ENCODE measurements at places on chromosomes 12 and 14.

- DNase-seq = peak; percentile 41
Observed at GRCh38 chr12:9751204-9752144, 9.2 kb downstream of the CD69 start.

DNA sequence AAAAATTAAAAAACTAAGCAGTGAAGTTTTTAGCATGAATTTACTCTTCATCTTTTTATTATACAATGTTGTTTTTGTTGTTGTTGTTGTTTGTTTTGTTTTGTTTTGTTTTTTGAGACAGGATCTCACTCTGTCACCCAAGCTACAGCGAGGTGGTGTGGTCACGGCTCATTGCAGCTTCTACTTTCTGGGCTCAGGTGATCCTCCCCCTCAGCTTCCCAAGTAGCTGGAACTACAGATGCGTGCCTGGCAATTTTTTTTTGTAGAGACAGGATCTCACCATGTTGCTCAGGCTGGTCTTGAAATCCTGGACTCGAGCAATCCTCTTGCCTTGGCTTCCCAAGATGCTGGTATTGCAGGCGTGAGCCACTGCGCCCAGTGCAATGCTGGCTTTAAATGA lies 11.3 kb downstream of the PPFIBP1 start:
- DNase-seq = no peak

DNA sequence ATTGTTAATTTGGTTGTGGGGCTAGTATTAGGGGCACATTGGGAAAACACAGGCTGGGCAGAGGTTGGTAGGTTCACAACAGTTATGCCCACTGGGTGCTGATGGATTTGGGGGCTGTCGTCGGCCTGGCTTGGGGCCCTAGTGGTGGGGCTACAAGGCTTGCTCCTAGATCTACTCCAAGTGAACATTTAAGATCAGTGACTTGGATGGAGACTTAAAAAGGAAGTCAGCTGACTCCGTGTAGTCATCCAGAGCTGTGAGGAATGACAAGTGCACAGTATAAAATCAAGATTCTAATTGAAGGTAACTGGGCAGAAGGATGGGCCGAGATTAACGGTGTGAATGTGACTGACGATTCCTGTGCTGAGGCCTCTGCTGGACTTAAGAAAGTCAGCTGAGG lies 12.8 kb upstream of the NR4A1 start:
- no peak for DNase-seq

GRCh38 chr14:46951103-46951502 lies 299.5 kb upstream of the RPL10L start:
- no peak for DNase-seq

DNA sequence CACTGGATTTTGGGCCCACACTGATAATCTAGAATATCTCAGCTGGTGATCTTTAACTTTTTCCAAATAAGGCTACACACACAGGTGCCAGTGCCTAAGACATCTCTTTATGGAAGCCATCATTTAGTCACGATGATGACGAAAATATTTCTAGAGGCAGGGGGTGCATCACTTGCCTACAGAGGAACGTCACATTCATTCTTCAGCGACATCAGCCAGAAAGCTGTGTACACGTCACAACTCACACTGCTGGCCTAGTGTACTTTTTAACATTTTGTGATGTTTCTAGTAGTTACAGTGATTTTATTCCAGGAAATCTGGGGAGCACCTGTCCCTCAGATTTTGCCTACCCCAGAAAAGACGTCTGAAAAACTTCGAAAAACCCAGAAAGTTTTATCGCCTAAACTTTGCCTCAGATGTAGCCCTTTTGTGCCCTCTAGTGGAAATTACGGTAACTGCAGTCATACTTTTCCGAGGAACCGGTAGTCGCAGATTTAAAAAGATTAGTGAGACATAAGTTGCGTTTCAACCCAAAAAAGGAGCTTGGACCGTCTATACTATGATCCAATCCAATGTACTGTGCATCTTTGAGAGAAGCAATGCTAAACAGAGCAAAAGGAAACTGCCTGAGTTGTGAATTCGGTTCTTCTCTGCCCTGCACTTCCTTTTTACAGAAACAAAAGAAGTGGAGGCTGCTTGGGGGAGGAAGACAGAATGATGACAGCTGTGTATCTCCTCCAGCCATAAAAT lies 64.3 kb upstream of the STON2 start:
- peak; percentile 47 for DNase-seq

GRCh38 chr12:28578833-28579252 lies 388.6 kb downstream of the CCDC91 start:
- no peak for DNase-seq

DNA sequence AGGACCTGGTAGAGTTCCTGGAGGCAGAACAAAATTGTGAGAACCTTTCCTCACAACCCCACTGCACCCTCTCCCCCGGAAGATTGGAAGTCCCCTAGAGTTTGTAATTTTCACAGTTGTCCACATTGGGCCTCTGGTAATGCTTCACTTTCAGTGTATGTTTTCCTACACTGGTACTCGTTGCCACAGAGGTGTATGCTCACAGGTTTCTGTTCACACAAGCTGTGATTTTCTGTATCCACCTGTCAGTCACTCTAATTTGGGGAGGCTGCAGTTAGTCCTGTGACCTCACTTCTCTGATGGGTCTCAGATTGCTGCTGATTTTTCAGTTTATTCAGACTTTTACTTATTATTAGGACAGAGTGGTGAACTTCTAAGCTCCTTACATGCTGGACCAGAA lies 66.4 kb upstream of the BMP4 start:
- no peak for DNase-seq

DNA sequence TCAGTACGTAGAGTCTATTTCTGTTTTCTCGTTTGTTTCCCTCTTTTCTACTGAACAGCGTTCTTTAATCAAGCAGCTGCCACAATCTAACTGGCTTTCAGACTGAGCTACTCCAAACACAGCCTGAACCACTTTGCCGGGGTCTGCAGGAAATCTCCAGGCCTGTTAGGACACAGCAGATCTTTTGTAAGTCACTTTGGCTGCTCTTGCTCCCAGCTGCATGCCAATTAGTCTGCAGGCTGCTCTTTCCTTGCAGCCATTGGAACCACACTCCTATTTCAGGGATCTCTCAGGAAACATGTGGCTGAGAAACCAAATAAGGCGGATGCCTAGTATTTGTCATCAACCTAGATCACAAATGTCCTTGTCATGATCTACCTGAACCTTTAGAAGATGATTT lies 73.6 kb downstream of the TMTC1 start:
- DNase-seq = no peak

DNA sequence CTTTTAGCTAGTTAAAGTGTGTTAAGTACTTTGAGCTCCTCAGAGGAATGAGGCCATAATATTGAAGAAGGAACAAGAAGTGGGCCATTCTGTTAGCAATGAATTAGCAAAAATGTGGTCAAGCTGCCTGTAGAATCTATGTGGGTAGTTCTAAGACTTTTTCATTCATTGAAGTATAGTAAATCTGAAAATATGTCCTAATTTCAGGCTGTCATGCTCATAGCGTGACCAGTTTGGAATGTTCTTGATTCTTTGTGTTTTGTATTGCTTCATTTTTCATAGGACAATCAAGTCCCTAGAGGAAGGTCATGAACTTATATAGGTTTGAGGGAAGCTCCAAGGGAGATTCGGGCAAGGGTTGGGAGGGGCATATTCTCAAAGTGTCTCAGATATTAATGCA lies 11.4 kb downstream of the ATP23 start:
- DNase-seq = no peak

GRCh38 chr12:65474831-65475230 lies 196.3 kb downstream of the MSRB3 start:
- DNase-seq = no peak

- DNase-seq = no peak
Observed at GRCh38 chr12:117533687-117534086, 172.3 kb upstream of the NOS1 start.

- DNase-seq = no peak
Observed at GRCh38 chr14:32286602-32287001, 42.5 kb upstream of the AKAP6 start.

- DNase-seq = no peak
Observed at GRCh38 chr12:11685316-11685715, 35.8 kb downstream of the ETV6 start.

DNA sequence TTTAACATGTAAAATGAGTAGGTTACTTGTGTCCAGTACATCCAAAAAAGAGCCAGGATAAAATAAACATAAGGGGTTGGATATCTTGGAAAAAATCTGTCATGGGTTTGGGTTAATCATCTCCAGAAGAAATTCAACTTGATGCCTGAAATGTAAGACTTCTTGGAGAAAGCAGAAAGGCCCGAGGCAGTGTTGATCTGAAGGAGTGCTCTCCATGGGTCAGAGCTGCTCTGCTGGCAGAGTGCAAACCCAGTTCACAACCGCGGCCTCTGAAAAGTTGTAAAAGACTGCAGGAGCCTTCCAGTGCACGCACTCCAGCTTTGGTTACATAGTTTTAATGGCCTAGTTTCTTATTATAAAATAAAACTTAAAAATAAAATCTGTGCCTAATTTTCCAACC lies 97.3 kb upstream of the ALX1 start:
- no peak for DNase-seq

DNA sequence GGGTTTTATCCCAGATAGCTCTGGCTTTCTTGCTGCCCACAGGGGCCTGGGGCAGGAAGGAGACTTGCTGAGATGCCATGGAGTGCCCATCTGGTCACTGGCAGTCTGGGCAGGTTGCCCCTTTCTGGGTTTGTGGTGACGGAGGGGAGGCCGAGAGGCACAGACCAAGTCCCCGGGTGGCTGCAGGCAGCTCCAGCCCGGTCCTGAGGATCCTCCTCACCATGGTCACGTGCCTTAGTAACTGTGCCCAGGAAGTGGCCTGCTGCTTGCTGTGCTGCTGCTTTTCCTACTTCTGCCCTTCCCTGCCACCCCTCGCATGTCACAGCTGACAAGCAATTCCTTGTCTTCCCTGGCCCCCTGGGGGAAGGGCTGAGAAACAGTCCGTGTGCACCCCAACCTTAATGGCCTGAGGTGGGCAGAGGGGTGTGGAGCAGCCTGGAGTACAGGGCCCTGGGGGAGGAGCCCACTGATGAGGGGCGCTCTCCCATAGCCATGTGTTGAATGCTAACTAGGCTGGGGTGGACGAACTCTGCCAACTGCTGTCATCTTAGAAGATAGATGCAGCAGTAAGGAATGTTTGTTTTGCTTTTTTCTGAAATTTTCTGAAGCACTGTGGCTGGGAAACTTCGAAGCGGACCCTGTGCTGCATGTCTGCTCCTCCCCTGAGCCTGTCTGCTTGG lies 54.9 kb upstream of the SRSF5 start:
- no peak for DNase-seq

All from effector CD4-positive, alpha-beta T cell (primary cell).